Osteocyte (in vitro differentiated cells): ENCODE measurements at places on chromosomes 4 and X.
A peak's percentile ranks its signal among the peaks of the same experiment; 100 is the strongest.

DNA sequence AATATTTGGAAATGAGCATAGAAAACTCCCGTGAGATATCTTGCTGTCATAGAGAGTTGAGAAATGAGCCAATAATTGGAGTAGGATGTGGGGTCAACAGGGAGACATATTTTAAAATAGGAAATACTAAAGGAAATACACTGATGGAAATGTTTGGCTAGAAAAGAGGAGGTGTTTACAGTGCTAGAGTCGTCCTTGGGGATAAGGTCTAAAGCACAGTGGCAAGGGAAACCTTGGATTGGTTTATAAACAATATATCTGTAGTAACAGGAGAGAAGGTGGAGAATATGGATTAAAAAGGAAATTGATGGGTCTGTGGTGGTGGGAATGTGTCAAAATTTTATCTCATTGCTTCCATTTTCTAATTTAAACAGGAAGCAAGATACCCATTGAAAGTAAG, 82.1 kb downstream of the PPEF2 start:
- H3K27me3 ChIP-seq, result no peaks in the 10 kb centered on the region
- no peak overlapping the region for H3K4me3 ChIP-seq
- peaks cover 18% of the 10 kb centered on the region for H3K36me3 ChIP-seq
- no peak for DNase-seq
- H3K27ac ChIP-seq, result peak overlapping the region; percentile 15

DNA sequence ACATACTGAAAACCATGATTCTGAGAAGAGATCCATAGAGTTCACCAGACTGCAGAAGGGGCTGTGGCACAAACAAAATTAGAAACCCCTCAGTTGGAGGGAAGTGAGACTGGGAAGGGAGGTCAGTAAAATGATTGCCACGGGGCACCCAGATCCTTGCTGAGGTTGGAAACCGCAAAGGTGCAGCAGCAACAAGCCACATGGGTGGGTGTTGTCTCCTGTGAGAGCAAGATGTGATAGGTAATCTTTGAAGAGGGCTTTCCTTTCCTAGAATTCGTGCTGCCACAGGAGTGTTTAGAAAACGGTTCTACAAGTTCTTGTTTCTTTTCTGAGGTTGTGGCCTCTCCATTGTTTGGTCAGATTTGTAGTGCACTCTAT, 85.5 kb downstream of the NFKB1 start:
- peaks cover 78% of the 10 kb centered on the region for H3K36me3 ChIP-seq
- no peak for DNase-seq
- no peaks in the 10 kb centered on the region for H3K27me3 ChIP-seq
- no peak overlapping the region for H3K27ac ChIP-seq

DNA sequence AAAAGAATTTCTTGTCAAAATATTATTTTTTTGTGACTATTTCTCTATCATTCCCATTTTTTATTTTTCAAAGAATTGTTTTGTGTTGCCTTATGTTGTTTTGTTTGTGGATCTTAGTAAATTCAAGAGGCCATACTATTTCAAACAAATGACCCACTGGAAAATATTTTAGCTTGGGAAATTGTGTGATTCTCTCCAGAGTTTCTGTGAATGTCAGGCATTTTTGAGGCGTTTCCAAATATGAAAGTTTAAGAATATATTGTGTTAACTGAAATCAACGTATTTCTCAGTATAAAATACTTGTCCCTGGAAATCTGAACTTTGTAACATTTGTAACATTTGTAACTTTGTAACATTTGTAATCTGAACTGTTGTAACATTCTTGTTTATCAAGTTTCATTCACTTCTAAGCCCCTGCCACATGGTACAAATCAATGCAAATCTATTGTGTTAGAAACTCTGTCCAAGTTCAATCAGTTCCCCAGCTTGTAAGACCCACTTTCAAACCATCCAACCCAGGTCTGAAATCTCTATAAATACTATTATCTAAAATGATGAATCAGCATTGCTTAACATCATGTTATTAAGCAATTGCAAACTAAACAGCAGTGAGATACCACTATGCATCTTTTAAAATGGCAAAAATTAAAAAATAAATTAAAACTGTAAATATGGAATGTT, 465.4 kb upstream of the GRID2 start:
- no peaks in the 10 kb centered on the region for H3K36me3 ChIP-seq
- no peak overlapping the region for H3K27ac ChIP-seq
- no peaks in the 10 kb centered on the region for H3K4me1 ChIP-seq

- H3K4me1 ChIP-seq, result peaks cover 37% of the 10 kb centered on the region
- H3K27ac ChIP-seq, result no peak overlapping the region
- no peak overlapping the region for H3K4me3 ChIP-seq
Measured at GRCh38 chrX:12410523-12410922, 272.2 kb downstream of the FRMPD4 start.

DNA sequence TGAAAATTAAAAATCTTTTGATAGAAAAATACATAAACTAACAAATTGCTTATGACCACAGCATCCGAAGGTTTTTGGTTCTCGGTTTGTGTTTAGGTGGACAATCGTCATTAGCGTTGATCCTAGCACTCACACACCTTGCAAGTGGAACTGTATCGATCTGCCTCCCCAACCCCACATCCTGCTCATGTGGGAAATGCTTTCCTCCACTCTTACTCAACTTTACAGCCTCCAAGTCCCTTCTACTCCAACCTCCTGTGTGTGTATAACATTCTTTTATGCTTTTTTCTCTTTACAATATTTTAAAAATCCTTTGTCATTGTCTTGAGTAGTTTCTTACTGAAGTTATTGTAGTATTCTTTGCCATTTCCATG, 15.6 kb upstream of the TMEM131L start:
- peaks cover 38% of the 10 kb centered on the region for H3K4me1 ChIP-seq
- no peaks in the 10 kb centered on the region for H3K36me3 ChIP-seq
- no peaks in the 10 kb centered on the region for H3K27me3 ChIP-seq

DNA sequence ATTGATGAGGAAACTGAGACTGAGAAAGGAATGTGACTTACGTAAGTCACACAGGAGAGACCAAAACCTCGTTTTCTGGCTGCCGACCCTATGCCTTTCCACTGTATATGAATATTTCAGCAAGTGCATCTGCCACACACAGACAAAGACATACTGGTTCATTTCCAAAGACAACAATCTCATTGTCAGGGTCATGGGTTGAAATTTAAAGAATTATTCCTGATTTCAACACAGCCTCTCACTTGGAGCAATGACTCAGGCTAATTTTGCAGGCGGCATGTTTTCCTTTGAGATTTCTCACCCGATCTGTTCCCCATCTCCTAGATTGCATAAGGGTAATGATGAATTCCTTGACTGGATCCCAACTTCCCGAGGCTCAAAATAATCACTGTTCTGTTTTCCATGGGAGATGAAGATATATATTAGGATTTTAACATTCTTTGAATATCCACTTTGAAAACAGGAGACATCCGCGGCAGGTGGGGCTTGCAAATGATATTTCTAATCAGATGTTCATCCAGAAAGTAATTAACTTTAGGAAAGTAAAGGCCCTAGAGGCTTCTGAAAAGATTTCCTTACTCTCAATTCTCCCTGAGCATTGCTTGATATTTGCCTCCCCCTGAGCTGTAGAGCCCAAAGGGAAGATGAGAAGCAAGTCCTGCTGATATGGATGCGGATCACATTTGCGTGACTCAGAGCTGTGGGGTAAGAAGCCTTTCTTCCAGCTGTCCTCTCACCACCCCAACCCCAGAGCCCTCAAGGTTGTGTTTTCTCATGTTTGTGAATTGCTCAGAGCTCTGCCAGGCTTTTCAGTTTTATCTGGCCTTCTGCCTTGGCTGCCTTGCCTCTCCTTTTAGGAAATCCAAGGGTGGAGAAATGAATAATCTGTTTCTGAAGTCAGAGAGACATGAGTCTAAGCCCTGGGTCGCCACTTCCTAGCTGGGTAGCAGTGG, 361.1 kb upstream of the BOD1L1 start:
- H3K4me3 ChIP-seq, result peak overlapping the region; percentile 19
- H3K27ac ChIP-seq, result peak overlapping the region; percentile 88
- peaks cover 91% of the 10 kb centered on the region for H3K4me1 ChIP-seq
- no peaks in the 10 kb centered on the region for H3K27me3 ChIP-seq
- no peaks in the 10 kb centered on the region for H3K36me3 ChIP-seq

DNA sequence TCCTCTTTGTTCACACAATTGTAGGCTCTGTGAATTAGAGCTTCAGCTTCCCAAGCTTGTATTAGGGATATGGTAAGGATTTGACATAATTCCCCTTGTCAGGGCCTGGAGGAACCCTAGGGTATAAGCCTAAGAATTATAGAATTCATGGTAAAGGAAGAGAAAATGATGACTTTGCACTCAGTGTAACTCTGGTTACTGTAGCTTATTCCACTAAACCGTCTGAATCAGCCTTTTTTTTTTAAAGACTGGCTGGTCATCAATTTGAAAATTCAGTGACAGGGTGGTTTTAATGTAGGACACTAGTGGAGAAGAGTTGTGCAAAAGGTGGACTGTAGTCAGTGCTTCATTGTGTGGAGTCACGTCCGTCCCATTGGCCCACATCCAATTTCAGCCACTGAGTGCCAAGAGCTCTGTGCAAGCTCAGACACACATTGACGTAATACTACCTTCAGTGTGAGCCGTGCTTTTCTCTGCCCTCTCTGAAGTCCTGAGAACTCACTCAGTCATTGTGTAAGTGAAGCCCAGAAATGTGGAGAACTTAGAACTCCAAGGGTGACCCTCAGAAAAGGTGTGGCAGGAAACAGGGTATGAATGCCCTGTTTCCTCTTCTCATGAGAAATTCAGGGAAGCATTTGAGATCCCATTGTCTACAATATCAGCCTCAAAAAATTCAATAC, 449.8 kb downstream of the C4orf33 start:
- no peaks in the 10 kb centered on the region for H3K36me3 ChIP-seq
- H3K4me3 ChIP-seq, result no peak overlapping the region
- H3K27ac ChIP-seq, result no peak overlapping the region
- H3K27me3 ChIP-seq, result no peaks in the 10 kb centered on the region
- H3K4me1 ChIP-seq, result peaks cover 10% of the 10 kb centered on the region

GRCh38 chr4:184848510-184848909, 22.7 kb upstream of the ACSL1 start:
- no peak overlapping the region for H3K4me3 ChIP-seq
- peaks cover 26% of the 10 kb centered on the region for H3K27me3 ChIP-seq
- H3K36me3 ChIP-seq, result no peaks in the 10 kb centered on the region
- no peak for DNase-seq

- no peak overlapping the region for H3K4me3 ChIP-seq
- no peak for DNase-seq
- H3K27me3 ChIP-seq, result no peaks in the 10 kb centered on the region
- no peaks in the 10 kb centered on the region for H3K4me1 ChIP-seq
Measured at GRCh38 chr4:104217526-104217925, 277.2 kb downstream of the CXXC4 start.

DNA sequence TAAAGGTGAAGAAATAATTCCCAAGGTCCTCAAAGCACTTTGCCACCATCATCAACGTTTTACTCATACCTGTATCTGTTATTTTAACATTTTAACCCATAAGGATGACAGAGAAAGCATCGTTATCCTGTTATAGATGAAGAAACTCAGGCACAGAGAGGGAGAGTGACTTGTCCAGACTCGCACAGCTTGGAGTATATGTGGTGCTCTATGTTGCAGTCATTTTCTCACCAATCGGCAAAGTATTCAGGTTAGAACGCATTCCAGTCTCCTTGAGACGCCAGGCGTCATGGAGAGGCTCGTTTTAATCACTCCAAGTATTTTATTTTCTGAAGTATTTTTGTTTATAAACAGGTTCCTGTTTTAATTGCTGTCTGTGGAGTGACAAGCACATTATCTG, 73.5 kb downstream of the IRF2 start:
- H3K36me3 ChIP-seq, result peaks cover 52% of the 10 kb centered on the region
- peak overlapping the region; percentile 90 for H3K27ac ChIP-seq
- DNase-seq, result no peak
- H3K27me3 ChIP-seq, result no peaks in the 10 kb centered on the region
- H3K4me1 ChIP-seq, result peaks cover 44% of the 10 kb centered on the region
- H3K4me3 ChIP-seq, result no peak overlapping the region

- H3K36me3 ChIP-seq, result peaks cover 12% of the 10 kb centered on the region
- no peak for DNase-seq
- no peak overlapping the region for H3K27ac ChIP-seq
- H3K27me3 ChIP-seq, result no peaks in the 10 kb centered on the region
Measured at GRCh38 chr4:108637856-108638255, 12.5 kb upstream of the OSTC start.

- no peaks in the 10 kb centered on the region for H3K4me1 ChIP-seq
- no peak overlapping the region for H3K4me3 ChIP-seq
- H3K27me3 ChIP-seq, result no peaks in the 10 kb centered on the region
- no peak for DNase-seq
- no peak overlapping the region for H3K27ac ChIP-seq
Measured at GRCh38 chr4:160808174-160808573, 1355.6 kb downstream of the FSTL5 start.

- no peak for DNase-seq
- no peaks in the 10 kb centered on the region for H3K27me3 ChIP-seq
- H3K36me3 ChIP-seq, result peaks cover 11% of the 10 kb centered on the region
- peaks cover 19% of the 10 kb centered on the region for H3K4me1 ChIP-seq
- no peak overlapping the region for H3K27ac ChIP-seq
- H3K4me3 ChIP-seq, result no peak overlapping the region
Measured at GRCh38 chr4:174278467-174278866, 5.0 kb downstream of the FBXO8 start.

DNA sequence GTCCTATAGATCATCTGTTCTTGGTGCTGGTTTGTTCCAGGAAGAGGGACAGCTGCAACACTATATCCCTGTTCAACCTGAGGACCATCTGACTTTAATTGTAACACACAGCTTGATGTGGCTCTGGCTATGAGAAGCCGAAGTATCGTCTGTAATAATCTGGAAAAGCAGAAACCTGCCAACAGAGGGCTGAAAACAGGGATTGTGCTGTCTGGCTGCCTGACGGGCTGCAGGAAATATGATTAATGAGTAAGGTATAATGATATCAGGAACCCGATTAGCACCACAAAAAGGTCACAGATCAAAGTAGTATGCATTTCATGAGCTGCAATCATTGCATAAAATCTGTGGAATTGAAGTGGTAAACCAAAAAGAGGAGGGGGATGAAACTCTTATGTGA, 170.4 kb upstream of the MAB21L2 start:
- peaks cover 2% of the 10 kb centered on the region for H3K4me1 ChIP-seq
- no peaks in the 10 kb centered on the region for H3K27me3 ChIP-seq
- no peak for DNase-seq
- no peak overlapping the region for H3K27ac ChIP-seq
- peaks cover 6% of the 10 kb centered on the region for H3K36me3 ChIP-seq

DNA sequence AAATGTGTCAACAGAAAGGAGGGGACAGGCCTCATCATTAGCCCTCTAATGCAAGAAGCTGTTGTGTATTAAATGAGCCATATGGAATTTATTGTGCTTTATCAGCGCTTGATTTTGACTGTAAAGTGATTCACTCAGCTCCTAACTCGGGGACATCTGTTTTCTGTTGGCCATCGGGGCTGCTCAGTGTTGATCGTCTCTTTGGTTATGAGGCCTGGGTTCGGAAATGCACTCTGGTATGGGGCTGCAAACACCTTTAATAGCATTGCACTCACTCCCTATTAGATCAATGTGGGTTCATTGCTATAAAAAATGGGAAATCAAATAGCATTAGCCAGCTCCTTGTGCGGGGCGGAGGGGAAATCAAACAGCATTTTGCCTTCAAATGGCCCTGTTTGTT, 6.4 kb downstream of the ARX start:
- no peak overlapping the region for H3K27ac ChIP-seq
- H3K36me3 ChIP-seq, result no peaks in the 10 kb centered on the region
- peaks cover 76% of the 10 kb centered on the region for H3K27me3 ChIP-seq
- H3K4me3 ChIP-seq, result no peak overlapping the region
- no peak for DNase-seq

GRCh38 chrX:109393859-109394258, 88.0 kb downstream of the GUCY2F start:
- no peaks in the 10 kb centered on the region for H3K4me1 ChIP-seq
- H3K27me3 ChIP-seq, result peaks cover 13% of the 10 kb centered on the region
- no peak overlapping the region for H3K4me3 ChIP-seq
- H3K27ac ChIP-seq, result no peak overlapping the region
